Progenitor cell of endocrine pancreas (in vitro differentiated cells): ENCODE measurements at places on chromosomes 3 and 15. TPM values are rescaled to one million over a fixed set of nuclear protein-coding genes. Genes with fewer than 3 reads are reported as not detected.

- no peak for DNase-seq
- H3K27me3 ChIP-seq, result peaks cover 5% of the 10 kb centered on the region
- no peak overlapping the region for H3K4me3 ChIP-seq
- no peaks in the 10 kb centered on the region for H3K4me1 ChIP-seq
- no peak overlapping the region for H3K27ac ChIP-seq
These were observed 178.6 kb upstream of the TPRG1 start for GRCh38 chr3:188993181-188993580.

- H3K36me3 ChIP-seq, result peaks cover 16% of the 10 kb centered on the region
- H3K4me3 ChIP-seq, result no peak overlapping the region
- peak overlapping the region; percentile 27 for H3K27ac ChIP-seq
- no peaks in the 10 kb centered on the region for H3K27me3 ChIP-seq
- DNase-seq, result no peak
- peaks cover 8% of the 10 kb centered on the region for H3K4me1 ChIP-seq
These were observed 59.4 kb downstream of the MECOM start for GRCh38 chr3:169604118-169604517.

ITIH4 gene
- 2.9 and 9.7 TPM in 2 replicates for total RNA-seq

DNA sequence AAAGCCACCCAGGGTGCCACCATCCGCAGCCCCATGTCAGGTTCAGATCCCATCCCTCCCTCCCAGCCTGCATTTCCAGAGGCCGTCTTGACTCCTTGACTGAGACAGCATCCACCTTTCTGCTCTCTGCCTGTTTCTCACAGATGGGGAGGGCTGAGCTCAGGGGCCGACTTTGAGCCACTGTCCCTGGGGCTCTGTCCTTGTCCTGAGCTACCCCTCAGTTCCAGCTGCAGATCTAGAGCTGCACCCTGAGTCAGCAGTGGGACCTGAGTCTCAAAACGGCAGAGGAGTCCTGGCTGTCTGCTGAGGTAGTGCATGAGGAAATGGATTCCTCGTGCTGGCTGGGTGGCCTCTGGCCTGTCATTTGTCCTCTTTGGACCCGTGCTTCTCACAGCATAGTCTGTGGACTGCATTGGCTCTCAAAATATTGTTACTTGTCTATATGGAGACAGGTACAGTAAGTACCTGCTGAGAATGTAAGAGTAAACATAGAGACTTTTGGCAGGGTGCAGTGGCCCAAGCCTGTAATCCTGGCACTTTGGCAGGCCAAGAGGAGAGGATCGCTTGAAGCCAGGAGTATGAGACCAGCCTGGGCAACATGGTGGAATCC lies 22.3 kb downstream of the RPLP1 start:
- no peak for DNase-seq
- H3K27me3 ChIP-seq, result peaks cover 54% of the 10 kb centered on the region
- peaks cover 2% of the 10 kb centered on the region for H3K36me3 ChIP-seq
- H3K27ac ChIP-seq, result no peak overlapping the region
- H3K4me3 ChIP-seq, result no peak overlapping the region

GRCh38 chr3:155339052-155339451 lies 45.6 kb upstream of the STRIT1 start:
- no peak for DNase-seq
- no peak overlapping the region for H3K4me3 ChIP-seq
- H3K36me3 ChIP-seq, result no peaks in the 10 kb centered on the region
- no peak overlapping the region for H3K27ac ChIP-seq
- H3K27me3 ChIP-seq, result no peaks in the 10 kb centered on the region

MME gene
- total RNA-seq, result 0.93 TPM in 2 replicates

GRCh38 chr3:43893727-43894126 lies 203.0 kb downstream of the ABHD5 start:
- no peak for DNase-seq
- peaks cover 22% of the 10 kb centered on the region for H3K4me1 ChIP-seq
- peaks cover 61% of the 10 kb centered on the region for H3K27me3 ChIP-seq
- H3K27ac ChIP-seq, result no peak overlapping the region
- peak overlapping the region; percentile 71 for H3K4me3 ChIP-seq

DNA sequence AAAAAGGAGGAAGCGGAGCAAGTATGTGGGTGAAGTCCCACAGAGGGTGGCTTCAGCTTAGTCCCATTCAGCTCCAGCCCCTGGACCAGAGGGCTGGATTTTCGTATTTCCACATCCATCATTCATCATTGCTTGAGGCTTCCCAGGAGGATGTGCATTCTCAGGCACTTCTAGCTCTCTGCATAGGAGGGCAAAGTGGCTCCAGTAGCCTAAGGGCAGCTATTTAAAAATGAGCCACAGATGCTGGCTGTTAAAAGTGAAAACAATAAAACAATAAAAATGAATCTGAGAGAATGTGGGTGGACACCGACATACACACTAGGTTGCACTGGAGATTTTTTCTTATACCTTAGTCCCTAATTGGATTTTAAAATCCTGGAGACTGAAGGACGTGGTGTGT lies 629.2 kb upstream of the ZNF385D start:
- H3K4me3 ChIP-seq, result no peak overlapping the region
- H3K27me3 ChIP-seq, result peaks cover 46% of the 10 kb centered on the region
- no peak overlapping the region for H3K27ac ChIP-seq
- H3K36me3 ChIP-seq, result no peaks in the 10 kb centered on the region
- H3K4me1 ChIP-seq, result no peaks in the 10 kb centered on the region

GRCh38 chr3:194269610-194270145 lies 81.5 kb downstream of the CPN2 start:
- H3K27ac ChIP-seq, result no peak overlapping the region
- H3K27me3 ChIP-seq, result no peaks in the 10 kb centered on the region
- H3K4me1 ChIP-seq, result peaks cover 12% of the 10 kb centered on the region
- no peak for DNase-seq
- no peaks in the 10 kb centered on the region for H3K36me3 ChIP-seq
- H3K4me3 ChIP-seq, result no peak overlapping the region

DNA sequence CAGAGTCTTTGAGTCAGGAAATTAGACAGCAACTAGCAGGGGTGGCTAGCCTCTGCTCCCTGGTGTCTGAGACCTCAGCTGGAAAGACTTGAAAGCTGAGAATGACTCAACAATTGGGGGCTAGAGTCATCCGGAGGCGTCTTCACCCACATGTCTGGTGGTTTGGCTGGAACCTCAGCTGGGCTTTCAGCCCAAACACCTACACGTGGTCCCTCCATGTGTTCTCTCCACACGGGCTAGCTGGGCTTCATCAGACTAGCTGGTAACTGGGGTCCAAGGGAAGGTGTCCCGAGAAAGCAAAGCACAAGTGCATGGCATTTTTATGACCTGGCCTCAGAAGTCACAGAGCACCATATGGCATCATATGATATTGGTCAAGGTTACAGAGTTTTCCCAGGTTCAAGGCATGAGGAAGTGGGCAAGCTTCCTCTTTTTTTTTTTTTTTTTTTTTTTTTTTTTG lies 19.9 kb upstream of the ABHD2 start:
- H3K4me1 ChIP-seq, result peaks cover 2% of the 10 kb centered on the region
- no peak overlapping the region for H3K27ac ChIP-seq
- DNase-seq, result no peak
- no peak overlapping the region for H3K4me3 ChIP-seq

RAD51 gene
- 13.2 and 16.0 TPM in 2 replicates for total RNA-seq

GRCh38 chr3:35648347-35648746 lies 9.0 kb downstream of the ARPP21 start:
- H3K36me3 ChIP-seq, result no peaks in the 10 kb centered on the region
- H3K27ac ChIP-seq, result no peak overlapping the region
- no peak overlapping the region for H3K4me3 ChIP-seq

MBD4 gene
- 32.5 and 37.1 TPM in 2 replicates for total RNA-seq

GRCh38 chr3:185084901-185085300 lies 68.0 kb downstream of the C3orf70 start:
- H3K27ac ChIP-seq, result no peak overlapping the region
- no peaks in the 10 kb centered on the region for H3K4me1 ChIP-seq
- H3K27me3 ChIP-seq, result no peaks in the 10 kb centered on the region

ARHGEF26 gene
- total RNA-seq, result 10.0 and 10.8 TPM in 2 replicates
